CD4-positive, alpha-beta T cell (primary cell): ENCODE measurements at places on chromosomes 5 and 9. TPM values are rescaled to one million over a fixed set of nuclear protein-coding genes. Genes with fewer than 3 reads are reported as not detected.

DNA sequence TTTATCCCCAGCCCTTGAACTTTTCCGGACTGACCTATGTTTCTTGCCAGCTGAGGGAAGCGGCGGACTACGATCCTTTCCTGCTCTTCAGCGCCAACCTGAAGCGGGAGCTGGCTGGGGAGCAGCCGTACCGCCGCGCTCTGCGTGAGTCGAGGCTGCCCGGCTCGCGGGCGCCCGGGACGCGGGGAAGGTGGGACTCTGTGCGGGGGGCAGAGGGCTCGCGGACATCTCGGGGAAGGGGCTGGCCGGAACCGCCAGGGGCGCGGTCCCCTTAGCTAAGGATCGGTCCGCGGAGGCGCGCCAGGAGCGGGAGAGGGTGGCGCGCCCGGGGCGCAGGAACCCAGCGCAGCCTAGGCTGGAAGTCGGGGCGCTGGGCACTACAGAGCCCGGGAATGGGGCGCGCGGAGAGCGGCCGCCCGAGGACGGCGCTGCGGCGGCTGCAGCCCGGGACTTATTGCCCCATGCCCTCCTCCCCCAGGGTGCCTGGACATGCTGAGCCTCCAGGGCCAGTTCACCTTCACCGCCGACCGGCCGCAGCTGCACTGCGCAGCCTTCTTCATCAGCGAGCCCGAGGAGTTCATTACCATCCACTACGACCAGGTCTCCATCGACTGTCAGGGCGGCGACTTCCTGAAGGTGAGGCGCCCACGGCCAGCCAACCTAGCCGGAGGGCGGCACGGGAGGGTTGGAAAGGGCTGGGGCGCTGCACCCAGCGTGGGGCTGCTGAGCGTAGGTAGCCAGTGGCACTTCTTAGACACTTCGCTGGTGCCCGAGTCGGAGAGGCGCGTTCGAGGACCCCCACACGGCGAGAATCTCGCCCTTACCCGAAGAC lies 922 bp downstream of the CRHBP start:
- DNase-seq: no peak
- peaks cover 13% of the 10 kb centered on the region for H3K4me1 ChIP-seq
- no peak overlapping the region for H3K4me3 ChIP-seq
- H3K36me3 ChIP-seq: no peaks in the 10 kb centered on the region
- H3K27me3 ChIP-seq: peaks cover 49% of the 10 kb centered on the region

Gene PTGR1
- 0.36 TPM for total RNA-seq

Gene PAX5
- 0.11 TPM for total RNA-seq

- DNase-seq: no peak
- no peaks in the 10 kb centered on the region for H3K36me3 ChIP-seq
- H3K4me1 ChIP-seq: no peaks in the 10 kb centered on the region
- H3K27me3 ChIP-seq: no peaks in the 10 kb centered on the region
These were observed 7.3 kb downstream of the ACER2 start for GRCh38 chr9:19416143-19416542.

DNA sequence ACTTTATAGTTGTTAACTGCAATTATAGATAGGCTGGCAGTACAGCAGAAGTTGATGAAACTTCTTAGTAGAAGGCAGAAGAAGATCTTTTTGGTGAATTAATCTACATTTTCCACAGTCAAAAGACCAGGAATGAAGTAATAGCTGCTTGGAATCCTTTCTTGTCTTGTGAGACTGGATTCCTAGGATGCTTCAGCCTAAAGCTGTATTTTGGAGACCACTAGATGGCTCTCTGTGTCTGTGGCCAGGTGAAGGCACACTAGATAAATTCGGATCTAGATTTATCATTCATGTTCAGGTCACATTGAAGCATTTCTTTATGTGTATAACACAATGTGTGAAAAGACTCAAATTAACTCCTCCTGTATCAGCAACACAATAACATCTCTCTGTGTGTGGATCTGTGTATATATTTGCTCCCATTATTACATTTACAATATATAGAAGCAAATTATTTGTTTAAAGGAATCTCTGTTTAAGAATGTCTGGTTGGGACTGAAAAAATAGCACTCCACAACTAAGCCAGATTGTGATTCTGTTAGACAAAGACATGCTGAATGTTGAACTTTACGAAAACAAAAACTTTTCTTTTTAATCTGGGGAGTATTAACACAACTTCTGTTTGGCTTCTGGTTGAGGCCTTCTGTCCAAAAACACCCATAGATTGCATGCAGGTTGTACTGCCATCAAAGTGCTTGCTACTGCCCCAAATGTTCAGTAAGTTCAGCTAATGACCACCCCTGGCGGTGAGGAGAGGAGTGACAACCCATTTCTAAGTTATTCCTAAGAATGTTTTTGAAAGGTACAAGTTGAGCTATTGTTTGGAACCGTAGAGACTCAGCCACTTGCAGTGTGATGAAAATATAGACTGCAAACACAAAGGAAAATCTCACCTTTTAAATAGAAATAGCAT lies 10.6 kb downstream of the GRIN3A start:
- H3K27ac ChIP-seq: no peak overlapping the region
- no peak for DNase-seq
- no peaks in the 10 kb centered on the region for H3K4me1 ChIP-seq
- H3K4me3 ChIP-seq: no peak overlapping the region

GRCh38 chr5:167720676-167721260 lies 570.7 kb upstream of the WWC1 start:
- no peaks in the 10 kb centered on the region for H3K36me3 ChIP-seq
- DNase-seq: no peak
- no peak overlapping the region for H3K27ac ChIP-seq
- H3K4me1 ChIP-seq: peaks cover 6% of the 10 kb centered on the region
- H3K4me3 ChIP-seq: no peak overlapping the region
